Pancreas (tissue), 10 donors: ENCODE measurements at places on chromosomes 1 and 21. TPM values are rescaled to one million over a fixed set of nuclear protein-coding genes. Genes with fewer than 3 reads are reported as not detected.

SLC9C2 gene
- total RNA-seq, result not detected

MYOM3 gene
- 1.5 TPM for total RNA-seq

NTMT2 gene
- not detected for total RNA-seq

B3GALT2 gene
- 0.31 TPM for total RNA-seq

STIL gene
- 0.46 TPM for total RNA-seq

ICOSLG gene
- total RNA-seq, result 1.2 TPM

CELSR2 gene
- 4.0 TPM for total RNA-seq

FGR gene
- 3.1 TPM for total RNA-seq

GJA8 gene
- total RNA-seq, result not detected

PGLYRP3 gene
- total RNA-seq, result not detected

RNU1-4 gene
- total RNA-seq, result 5,169 TPM

LENEP gene
- total RNA-seq, result not detected

LCA5L gene
- total RNA-seq, result 1.3 TPM

PLA2G2F gene
- total RNA-seq, result not detected

NEGR1 gene
- 1.2 TPM for total RNA-seq

LIN9 gene
- 0.93 TPM for total RNA-seq

APOBEC4 gene
- not detected for total RNA-seq

FAM151A gene
- not detected for total RNA-seq

SPRR1A gene
- total RNA-seq, result not detected

OR2L2 gene
- not detected for total RNA-seq

FCRL1 gene
- not detected for total RNA-seq

RCC1 gene
- 18.5 TPM for total RNA-seq

SCCPDH gene
- 8.9 TPM for total RNA-seq

ZNF648 gene
- not detected for total RNA-seq

NBPF6 gene
- total RNA-seq, result not detected

C1orf74 gene
- 0.84 TPM for total RNA-seq

FCRL4 gene
- not detected for total RNA-seq

TRIM67 gene
- 0.03 TPM for total RNA-seq

TTC34 gene
- total RNA-seq, result 0.18 TPM

CYP4A11 gene
- total RNA-seq, result not detected

ETS2 gene
- 28.3 TPM for total RNA-seq

LHX8 gene
- total RNA-seq, result not detected

KRTAP7-1 gene
- not detected for total RNA-seq

WNT2B gene
- 0.91 TPM for total RNA-seq

SFT2D2 gene
- total RNA-seq, result 17.4 TPM

PTGER3 gene
- 6.1 TPM for total RNA-seq

BARHL2 gene
- total RNA-seq, result not detected

PARS2 gene
- total RNA-seq, result 2.5 TPM

DNAJC8 gene
- 22.2 TPM for total RNA-seq

RGS21 gene
- total RNA-seq, result not detected

ZNF678 gene
- total RNA-seq, result 5.5 TPM

SPATA1 gene
- total RNA-seq, result 0.58 TPM
